ENCODE measurements at places on chromosomes 2 and 18.

- DNase-seq = no peak
Observed at GRCh38 chr2:204205538-204205937, 269.0 kb downstream of the ICOS start.

DNA sequence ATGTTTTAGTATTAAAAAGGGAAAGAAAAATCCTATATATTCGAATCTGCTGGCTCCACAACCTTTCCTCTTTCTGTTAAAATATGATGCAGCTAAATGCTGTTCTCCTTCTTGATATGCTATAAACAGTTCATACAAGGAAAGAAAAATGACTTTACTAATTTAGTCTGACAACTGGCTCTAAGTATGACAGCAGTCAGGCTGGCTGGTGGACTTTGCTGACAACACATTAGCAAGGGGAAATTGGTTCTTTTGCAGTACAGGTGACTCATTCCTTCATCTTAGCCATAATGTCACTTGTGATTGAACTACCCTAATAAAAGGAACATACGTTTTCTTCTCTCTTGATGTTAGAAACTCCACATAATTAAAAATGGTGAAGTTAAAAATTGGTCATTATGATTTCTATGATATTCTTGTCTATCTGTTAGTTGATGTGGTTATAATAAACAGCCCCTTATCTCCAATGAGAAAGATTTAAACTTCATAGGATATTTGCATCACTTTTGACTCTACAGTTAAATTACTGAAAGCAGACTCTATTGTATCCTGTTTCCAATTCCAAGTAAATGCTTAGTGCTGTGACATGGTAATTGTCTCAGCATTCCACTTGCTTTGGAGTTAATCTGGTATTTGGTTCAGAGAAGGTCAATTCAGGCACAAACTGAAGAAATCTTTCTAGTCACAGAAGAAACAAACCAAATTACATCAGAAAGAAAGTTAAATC, 315.3 kb upstream of the GULP1 start:
- DNase-seq = no peak

DNA sequence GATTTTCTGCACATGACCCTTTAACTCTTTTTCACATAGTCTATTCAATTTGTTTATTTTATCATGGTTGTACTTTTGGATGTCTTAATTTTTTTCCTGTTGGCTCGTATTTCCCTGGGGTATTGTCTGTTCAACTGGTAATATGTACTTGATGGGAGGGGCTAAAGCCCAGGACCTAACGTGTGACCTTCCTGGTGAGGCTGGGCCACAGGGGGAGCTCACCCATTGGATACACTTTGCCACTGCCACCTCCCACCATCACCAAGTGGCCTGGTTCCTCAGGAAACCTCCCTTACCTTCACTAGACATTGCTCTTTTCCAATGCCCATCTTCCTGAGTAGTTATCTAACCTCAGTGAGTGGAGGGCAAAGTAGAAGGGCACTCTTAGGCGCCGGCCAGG, 143.9 kb upstream of the LTBP1 start:
- DNase-seq = no peak

GRCh38 chr2:905833-906140, 44.9 kb upstream of the SNTG2 start:
- no peak for DNase-seq

DNA sequence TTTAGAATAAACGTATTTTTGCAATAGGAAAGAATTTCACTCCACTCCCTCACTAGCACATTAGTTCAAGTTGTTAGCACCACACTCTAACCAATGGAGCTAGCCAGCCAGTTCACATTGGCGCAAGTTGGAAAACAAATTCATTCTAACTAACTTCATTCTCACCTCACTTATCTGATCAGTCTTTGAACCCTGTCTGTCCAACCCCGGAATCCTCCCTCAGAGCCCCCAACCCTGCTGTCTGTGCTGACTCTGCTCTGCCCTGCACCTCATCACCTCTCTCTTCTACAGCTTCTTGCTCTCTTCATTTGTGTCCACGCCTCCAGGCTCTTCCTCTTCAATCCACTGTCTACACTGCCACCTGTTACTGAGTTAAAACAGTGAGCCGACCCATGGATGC, 356.5 kb downstream of the IRS1 start:
- DNase-seq = no peak

- no peak for DNase-seq
Observed at GRCh38 chr18:79203017-79203605, 133.9 kb downstream of the ATP9B start.

DNA sequence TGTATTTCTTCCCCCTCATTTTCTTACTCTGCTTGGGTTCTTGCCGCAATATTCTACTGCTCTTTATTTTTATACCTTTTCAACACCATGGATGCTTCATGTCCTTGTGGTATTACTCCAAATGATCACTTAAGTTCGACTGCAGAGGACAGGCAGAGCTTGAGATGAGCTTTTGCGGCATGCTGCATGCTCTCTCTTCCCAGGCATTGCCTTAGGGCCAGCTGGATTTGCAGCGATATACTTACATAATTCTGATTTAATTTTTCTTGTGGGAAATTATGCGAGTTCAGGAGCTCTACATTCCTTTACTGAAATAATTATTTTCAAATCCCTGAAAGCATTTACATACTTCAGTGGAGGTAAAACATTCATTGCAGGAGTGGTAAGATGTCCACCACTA, 288.1 kb downstream of the CCDC102B start:
- DNase-seq = no peak

DNA sequence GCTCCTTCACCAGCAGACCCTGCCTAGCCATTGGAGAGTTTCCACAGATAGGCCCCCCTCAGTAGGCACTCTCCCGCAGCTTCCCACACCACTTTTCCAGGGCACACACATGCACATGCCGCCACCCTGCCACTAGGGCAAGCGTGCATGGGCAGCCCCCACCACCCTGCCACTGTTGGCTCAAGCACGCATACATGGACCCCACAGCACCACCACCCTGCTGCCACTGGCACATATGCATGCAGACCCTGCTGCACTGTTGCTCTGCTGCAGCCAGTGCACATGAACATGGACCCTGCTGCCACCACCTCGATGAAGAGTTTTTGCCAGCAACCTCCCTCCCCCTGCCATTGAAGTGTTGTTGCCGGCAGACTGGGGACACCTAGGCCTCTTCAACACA, 154.9 kb downstream of the FTCDNL1 start:
- DNase-seq = no peak

- no peak for DNase-seq
Observed at GRCh38 chr2:96964221-96964905, 22.0 kb downstream of the FAM178B start.

GRCh38 chr18:57882465-57882864, 79.3 kb upstream of the ATP8B1 start:
- DNase-seq = no peak

DNA sequence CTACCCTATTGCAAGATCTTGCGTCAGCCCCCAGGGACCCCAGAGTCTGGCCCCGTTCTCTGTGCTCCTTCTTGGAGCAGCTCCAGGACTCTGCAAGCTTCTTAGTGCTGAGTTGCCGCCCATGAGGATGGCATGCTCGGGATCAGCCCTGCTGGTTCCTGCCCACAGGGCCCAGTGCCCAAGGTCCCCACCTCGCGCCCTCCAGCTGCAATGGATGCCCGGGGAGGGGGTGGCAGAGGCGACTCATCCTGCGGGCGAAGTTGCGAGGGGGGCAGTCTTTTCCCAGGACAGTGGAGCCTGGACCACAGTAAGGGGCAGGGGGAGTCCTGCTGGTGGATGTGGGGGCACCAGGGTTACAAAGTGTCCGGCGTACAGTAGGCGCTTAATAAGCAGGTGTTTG, 261.9 kb downstream of the BCL2 start:
- no peak for DNase-seq

DNA sequence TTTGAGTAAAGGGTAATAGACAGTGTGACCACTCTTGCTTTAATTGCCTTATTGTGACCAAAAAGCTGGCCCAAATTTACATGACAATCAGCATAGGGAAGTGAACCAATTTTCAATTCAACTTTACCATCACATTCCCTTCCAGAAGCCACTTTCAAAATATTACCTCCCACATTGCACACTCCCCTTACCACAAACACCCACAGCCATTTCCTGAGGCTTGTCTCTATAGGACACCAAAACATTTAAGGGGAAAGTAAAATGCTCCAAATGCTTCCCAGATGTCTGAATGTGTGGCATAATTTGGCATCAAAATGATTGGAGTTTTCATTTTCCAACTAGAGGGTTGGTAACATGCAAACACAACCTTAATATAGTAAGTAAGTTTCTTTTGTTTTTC, 616.1 kb downstream of the SLC4A3 start:
- no peak for DNase-seq

DNA sequence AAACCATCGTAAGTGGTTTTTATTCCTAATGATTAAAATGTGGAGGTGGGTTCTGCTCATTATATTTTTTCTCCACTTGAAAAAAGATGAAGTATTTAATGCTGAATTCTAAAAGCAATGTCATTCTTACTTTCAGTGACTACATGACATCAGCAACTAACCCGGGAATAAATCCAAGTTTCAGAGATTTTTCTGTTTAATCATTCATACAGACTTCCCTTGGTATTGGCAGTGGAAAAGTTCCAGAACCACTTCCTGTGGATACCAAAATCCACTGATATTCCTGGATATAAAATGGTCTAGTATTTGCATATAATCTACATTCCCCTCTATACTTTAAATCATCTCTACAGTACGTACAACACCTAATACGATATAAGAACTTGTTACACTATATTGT, 128.6 kb downstream of the ZNF532 start:
- no peak for DNase-seq

DNA sequence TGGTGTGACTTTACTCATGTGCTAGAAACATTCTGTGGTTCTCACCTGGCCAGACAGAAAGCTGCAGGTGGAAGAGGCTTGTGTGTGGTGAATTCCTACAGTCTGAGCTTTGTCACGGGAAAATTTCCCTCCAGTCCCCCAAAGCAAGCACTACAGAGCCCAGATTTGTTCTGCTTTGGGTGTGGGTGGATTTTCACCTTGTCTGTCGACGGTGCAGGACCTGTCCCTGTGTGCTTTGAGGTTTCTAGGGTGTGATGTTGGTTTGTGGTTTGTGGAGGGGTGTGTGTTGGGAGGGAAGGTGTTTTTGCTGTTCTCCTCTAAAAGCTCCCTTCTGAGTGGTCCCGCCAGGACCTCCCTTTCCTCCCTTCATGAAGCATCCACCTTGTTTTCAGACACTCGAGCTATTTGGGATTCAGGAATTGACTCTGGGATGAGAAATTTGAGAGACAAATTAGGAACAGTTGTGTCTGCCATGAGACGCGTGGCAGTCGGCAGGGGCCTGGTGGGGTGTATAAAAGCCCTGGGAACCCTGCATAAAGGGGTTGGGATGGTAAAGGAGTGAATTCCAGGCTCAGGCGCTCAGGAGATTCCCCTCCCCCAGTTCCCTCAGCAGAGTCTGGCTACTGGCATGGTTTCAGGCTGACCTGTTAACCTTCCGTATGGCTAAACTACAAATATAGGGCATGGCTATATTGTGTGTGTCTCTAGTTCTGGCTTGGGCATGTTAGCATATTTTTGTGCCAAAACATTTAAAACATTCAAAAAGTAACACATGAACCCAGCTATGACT, 65.5 kb downstream of the DGKD start:
- no peak for DNase-seq

DNA sequence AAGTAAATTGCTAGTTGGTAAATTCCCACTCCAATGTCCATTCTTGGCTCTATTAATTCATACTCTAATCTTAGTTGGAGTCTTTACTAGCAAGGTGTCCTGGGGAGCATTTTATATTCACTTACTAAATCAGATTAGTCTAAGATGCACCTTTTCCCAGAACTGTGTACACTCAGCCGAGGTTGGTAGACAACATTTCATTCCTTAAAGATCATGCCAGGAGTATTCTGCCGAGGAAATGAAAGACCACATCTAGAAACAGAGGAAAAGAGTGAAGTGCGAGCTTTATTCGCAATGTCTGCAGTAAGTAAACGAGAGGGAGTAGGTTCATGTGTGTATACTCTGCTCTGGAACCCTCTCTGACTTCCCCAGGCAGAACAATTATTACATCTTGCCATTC, 14.6 kb upstream of the KYNU start:
- DNase-seq = no peak

DNA sequence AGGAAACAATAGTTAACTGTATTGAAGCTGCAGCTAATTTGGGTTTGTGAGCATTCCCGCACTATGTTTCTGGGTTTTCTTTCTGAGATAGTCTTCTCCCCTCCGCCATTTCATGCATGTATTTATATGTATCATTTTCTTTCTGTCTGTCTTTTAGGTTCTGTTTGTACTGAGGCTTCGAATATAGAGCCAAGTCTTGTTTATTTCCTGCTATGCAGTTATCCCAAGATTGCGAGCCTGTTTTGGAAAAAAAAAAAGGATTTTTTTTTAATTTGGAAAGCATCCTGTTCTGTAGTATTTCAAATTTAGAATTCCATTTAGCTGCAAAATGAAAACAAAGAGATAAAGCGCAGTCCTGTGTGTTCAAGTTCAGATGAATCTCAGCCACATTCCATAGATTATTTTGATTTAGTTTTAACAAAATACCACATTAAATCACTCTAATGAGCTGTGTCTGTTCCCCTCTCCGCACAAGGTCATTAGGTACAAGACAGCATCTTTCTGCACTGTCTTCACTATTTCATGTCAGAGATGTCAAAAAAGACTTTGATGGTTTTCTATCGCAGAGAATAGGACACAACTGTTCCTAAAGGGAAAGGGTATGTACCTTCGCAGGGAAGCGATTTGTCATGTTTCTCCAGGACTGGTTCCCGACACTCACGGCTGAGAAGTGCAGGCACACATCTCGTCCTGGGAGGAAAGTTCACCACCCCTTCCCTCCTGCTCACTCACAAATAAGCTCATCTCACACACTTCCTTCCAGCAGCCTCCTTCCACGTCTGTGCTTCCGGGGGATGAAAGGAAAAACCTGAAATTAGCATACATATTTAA, 443.4 kb downstream of the ZNF516 start:
- no peak for DNase-seq

- DNase-seq = no peak
Observed at GRCh38 chr2:142675398-142675797, 202.1 kb upstream of the KYNU start.

Data from KBM-7 (cell line).